ENCODE measurements at places on chromosomes 2 and 18.
A peak's percentile ranks its signal among the peaks of the same experiment; 100 is the strongest.

DNA sequence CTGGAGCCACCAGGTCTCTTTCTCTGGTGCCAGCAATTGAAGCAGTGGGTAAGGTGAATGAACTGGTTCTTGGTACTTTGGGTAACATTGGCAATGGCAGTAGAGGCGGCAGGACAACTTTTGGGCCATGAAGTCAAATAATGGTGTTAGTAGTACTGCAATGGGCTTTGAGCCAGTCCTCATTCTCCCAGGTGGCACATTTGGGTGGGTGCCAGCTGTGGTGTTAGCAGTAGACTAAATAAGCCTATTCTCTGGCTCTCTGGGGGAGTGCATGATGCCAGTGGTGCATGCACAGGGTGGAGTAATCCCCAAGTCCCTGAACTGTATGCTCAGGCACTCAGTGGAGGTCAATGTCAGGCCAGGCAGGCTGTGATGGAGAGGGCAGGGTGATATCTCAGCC is 120.2 kb upstream of the LRRTM4 start:
- no peak for DNase-seq

DNA sequence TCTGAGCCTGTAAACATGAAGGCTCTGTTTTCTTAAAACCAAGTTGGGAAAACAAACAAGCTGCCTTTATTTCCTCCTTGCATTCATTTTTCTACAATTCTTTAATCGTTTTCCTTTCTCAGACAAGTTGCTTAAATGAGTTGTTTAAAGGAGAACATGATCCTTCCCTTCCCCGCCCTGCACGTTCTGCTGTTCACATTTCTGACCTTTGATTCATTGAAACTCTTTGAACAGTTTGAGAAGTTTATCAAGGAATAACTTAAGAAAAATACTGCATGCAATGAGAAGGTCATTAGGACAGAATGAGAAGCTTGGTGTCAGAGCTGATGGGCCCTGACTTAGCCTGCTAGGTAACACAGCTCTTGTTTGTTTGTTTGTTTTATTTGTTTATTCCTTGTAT is 181.6 kb downstream of the PARD3B start:
- no peak for DNase-seq

- no peak for DNase-seq
Measured at GRCh38 chr2:119464981-119465380, 33.3 kb downstream of the TMEM37 start.

DNA sequence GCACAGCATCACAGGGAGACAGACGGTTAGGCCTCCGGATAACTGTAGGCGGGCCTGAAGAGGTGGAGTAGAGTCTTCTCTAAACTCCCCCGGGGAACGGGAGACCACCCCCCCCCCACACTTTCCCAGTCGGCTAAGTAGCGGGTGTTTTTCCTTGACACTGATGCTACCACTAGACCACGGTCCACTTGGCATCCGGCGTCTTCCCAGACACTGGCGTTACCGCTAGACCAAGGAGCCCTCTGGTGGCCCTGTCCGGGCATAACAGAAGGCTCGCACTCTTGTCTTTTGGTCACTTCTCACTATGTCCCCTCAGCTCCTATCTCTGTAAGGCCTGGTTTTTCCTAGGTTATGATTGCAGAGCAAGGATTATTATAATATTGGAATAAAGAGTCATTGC is 25.7 kb upstream of the NCL start:
- no peak for DNase-seq

DNA sequence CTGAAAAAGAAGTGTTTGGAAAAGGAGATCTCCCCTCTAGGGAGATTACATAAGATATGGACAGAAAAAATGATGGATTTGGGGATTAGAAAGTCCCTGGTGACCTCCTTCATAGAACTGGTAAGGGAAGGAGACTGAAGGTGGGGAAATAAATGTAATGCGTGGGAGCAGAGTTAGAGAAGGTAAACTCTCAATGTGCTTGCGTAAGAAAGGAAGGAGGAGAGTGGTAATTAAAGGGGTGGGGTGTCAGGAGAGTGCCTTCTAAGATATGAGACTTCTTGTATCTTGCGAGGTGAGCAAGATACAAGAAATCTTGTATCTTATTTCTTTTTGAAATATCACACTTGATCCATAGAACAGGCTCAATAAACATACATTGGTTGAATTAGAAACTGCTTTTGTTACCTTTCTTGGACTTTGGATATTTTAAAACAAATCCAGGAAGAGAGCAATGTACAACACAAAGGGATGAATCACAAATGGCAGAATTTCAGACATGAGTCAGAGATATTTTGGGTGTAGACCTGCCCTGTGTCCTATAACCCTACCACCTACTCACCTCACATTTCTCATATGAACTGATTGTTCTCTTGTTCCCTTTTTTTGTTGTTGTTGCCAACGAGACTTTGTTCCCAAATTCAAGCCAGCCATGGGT is 342.4 kb downstream of the INSIG2 start:
- peak; percentile 39 for DNase-seq

DNA sequence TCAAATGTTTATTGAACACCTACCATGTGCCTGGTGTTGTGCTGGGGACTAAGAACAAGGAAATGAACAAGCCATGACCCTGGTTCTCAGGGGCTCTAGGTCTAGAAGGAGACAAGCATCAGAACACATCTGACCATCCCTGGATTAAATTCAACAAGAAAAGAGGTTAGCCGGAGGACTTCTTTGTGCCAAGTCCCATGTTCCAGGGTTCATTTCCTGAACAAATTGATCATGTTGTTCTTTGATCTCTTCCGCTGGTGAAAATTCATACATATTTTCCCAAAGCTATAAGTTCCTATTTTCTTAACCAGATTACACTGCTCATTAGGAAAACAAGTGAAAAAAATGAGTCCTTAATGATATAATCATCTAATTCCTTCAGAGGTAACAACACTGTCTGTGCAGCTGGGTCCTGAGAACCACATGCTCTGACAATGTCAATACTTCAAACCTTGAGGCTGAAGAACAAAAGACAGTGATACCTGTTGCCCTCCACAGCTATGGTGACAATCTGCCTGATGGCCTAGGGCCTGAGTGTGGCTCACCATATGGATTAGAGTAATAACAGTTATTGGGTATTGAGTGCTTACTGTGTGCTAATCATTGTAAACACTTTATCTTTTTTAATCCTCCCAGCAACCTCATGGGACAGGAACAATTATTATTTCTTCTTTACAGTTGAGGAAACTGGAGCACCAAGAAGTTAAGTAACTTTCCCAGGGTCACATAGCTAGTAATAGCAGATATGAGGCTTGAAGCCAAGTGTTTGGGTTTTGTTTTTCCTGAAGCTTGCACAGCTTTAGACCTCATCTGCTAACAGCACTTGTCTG is 24.6 kb upstream of the INO80C start:
- DNase-seq: no peak

DNA sequence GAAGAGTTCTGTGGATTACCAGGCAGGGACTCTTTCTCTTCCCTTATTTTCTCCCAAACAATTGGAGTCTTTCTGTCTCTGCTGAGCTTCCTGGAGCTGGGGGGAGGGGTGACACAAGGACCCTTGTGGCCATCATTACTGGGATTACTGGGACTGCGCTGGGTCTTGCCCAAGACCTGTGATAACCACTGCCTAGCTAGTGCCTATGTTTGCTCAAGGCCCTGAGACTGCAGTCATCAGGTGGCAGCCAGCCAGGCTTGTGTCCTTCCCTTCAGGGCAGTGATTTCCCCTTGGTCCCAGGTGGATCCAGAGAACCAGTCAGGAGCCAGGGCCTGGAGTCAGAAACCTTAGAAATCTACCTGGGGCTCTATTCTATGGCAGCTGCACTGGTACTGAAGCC is 355.6 kb downstream of the PARD3B start:
- DNase-seq: peak; percentile 18

DNA sequence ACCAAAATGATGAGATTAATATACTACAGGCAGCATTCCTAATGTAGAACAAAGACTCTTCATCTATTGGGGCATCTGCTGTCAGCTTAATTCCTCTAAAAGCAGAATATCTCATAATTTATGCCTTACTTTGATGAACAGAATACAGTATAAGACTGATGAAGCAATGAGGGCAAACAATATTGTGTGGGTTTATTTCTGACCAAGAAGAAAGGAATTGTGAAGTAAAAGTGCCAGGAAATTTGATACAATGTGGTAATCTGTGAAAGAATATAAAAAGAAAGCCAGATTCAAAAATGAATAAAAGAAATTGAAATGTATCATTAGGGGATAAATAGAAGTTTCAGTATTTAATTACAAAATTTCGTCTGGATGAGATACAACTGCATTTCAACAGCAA is 78.8 kb upstream of the TTC21B start:
- DNase-seq: peak; percentile 2

DNA sequence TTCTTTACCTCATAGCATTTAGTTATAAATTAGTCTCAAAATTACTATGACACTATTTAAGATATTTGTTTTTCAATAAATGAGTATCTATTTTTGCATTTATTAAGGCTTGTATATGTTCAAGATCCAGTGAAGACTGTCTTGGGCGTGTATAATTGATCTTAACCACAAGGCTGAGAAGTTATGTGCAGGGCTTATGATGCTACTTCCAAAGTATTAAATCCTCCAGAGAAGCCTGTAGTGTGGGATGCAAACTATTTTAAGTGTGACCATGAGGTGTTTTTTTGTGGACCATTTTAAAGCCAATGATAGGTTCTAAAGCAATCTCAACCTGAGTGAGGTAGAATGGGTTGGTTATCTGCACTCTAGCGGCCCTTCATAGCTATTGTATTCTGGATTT is 219.9 kb downstream of the ZNF407 start:
- DNase-seq: no peak

- DNase-seq: peak; percentile 95
Measured at GRCh38 chr18:76476665-76477561, 18.1 kb downstream of the ZNF516 start.

GRCh38 chr2:70513738-70514137 is 39.9 kb downstream of the TGFA start:
- no peak for DNase-seq

DNA sequence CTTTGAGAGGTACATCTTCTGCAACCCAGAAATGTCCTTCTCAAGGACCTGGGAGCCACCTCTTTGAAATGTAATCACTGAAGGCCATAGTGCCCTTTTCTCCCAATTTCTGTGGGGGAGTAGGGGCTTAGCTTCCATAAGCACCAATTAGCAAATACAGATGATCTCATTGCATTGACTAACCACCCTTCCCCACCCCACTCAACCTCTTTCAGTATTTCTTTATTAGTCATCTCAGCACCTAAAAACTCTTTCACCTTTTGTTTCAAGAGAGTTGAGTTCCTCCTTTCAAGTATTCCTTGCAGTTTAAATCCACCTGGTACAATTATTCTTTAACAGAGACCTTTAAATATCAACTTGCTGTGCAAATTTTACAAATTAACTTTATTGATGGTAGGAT is 1011.8 kb upstream of the CDH2 start:
- no peak for DNase-seq

DNA sequence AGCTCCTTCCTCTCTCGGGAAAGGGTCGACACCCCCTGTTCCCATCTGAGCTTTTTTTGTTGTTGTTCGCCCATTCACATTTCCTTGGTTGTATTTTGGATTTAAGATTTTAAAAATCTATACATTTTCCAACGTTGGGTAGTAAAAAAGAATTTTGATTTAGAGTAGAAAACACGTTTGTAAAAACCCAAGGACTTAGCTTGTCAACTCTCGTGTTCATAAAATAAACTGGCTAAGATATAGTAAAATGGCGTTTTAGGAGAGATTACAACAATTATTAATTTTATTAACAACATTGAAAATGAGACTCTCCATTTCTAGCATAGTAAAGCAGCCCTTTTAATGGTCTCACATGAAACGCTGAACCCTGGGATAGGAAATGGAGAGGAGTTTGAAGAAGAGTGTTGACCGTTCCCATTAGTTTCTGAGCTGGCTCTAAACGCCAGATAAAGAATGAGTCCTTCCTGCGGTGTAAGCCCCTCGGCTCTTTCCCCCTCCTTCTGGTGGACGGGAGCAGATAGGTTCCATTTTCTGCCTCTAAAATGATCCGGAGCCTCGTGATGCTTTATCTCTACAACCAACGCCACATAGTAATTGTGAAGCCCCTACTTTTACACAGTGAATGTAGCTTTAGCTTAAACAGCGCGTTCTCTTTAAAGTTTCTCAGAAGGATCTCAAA is 24.0 kb upstream of the ZNF516 start:
- DNase-seq: peak; percentile 32

DNA sequence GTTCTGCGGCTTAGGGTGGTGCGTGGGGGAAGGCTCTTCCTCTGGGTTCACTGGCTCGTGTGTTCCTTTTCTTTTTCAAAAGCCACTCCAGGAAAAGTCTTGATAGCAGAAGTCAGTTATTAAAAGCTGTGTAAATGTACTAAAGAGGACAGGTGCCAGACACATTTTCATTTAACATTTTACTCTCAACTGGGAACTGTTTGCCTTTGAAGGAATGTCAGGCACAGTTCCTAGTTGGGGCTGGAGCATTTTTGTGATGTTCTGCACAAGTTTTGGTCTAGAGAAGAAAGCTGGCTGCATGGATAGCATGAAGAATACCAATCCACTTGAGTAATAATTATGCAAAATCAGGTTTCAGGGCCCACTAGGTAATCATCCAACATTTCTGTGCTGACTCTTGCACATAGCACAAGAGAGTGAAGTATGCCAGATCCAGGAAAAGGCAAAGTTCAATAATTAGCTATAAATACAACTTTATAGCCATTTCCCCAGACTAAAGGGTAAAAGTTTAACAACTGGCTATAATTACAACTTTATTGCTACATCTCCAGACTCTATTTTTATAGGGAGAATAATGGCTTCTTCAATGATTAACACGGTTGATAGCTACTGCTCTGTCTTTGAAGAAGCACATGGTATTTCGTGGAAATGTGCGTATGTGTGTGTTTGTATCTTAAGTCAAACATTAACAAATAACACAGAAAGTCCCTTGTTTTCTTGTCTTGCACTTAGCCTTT is 16.2 kb downstream of the SCYGR8 start:
- DNase-seq: no peak

DNA sequence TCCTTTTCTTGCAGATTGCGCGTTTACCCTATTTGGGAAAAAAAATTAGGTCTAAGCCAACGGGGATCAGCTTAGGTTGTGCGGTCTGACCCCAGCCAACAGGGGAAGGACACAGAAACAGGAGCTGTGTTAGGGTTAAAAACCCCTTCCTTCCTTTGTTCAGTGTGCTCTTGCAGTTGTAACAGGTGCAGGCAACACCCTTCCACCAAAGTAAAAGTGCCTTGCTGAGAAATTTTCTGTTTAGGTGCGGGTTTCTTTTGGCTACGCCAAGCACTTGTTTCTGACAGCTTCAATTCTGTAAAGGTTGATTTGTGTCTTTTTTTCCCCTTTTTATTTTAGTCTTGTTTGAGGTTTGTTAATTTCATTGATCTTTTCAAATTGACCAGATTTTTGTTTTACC is 92.5 kb downstream of the PTPN4 start:
- no peak for DNase-seq

- no peak for DNase-seq
Measured at GRCh38 chr2:29810956-29811355, 110.4 kb downstream of the ALK start.

- no peak for DNase-seq
Measured at GRCh38 chr18:79371561-79372121, 24.1 kb upstream of the NFATC1 start.

- no peak for DNase-seq
Measured at GRCh38 chr18:48116873-48117630, 186.6 kb upstream of the SMAD2 start.
